ENCODE measurements at places on chromosomes 2 and 18.

DNA sequence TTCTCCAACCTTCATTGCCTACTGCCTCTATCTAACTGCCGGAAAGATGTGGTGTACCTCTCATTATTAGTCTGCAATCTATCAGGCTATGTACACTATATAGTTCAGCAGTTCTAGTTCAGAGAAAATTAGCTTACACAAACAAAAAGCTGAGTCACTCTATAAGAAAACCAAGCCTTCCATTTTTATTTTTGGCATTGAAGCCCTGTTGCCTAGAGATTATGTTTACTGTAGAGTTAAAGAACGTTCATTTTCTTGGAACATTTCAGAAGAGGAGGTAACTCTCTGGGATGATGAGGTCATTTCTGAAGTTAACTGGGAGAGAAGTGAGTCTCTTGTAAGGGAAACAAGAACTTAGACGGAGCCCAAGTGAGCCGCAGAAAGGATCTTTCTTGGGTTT is 133.5 kb downstream of the FAM124B start:
- DNase-seq = no peak

- DNase-seq = no peak
Measured at GRCh38 chr2:215614296-215614695, 178.4 kb upstream of the FN1 start.

DNA sequence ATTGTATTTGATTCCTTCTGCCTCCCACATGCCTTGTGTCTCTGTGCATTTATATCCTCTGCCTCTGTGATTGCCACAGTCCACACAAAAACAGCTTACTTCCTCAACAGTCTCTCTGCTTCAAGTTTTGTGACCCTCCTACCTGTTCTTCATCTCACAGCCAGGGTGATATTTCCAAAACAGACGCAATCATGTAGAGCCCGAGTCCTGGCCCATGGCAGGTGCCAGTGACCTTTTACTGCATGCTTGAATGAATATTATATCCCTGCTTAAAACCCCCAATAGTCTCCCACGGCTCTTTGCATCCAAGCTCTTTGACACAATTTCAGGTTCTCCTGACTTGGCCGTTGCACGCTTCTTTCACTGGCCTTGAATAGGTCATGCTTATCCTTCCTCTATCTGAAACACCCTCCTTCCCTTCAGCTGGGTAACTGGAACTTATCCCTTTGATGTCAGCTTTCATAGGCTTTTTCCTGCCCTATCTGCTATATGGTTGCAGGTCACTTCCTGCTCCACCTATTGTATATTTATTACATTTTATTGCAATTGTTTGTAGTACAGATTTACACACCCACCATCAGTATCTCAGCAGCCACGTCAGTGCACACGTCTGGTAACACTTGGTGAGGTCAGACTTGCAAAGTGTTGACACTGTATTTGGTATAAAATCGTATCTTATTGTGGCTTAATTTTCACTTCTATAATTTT is 29.7 kb upstream of the IL1B start:
- DNase-seq = no peak

- no peak for DNase-seq
Measured at GRCh38 chr2:120203251-120204021, 19.8 kb downstream of the TMEM185B start.

- DNase-seq = no peak
Measured at GRCh38 chr2:205372141-205372540, 310.2 kb upstream of the NRP2 start.

DNA sequence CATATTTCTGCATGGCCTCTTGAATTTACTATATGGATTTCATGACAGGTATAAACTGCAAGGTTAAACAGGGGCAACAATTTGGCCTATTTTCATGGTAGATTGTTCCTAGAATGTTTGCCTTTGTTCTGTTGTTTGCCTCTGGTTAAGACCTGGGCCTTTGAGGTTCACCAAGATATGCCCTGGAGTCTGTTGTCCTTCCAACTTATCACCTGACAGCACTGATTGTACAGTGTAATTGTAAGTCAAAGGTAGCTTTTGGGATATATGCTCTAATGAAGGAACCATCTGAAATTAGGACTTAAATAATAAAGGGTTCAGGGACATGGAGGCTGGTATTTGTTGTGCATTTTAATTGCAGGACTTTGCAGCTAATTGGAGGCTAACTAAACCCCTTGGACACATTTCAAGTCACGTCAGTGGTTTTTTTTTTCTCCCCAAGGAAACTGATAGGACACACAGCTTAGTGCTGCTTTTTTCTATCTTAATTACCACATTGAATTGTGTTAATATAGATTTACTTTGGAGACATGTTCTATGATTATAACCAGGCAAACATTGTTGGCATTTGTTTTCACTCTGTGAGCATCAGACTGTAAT is 771.2 kb upstream of the LINC00305 start:
- DNase-seq = no peak

GRCh38 chr2:16774980-16775898 is 109.6 kb upstream of the CYRIA start:
- no peak for DNase-seq

GRCh38 chr2:236293241-236293810 is 29.1 kb upstream of the ASB18 start:
- DNase-seq = no peak

DNA sequence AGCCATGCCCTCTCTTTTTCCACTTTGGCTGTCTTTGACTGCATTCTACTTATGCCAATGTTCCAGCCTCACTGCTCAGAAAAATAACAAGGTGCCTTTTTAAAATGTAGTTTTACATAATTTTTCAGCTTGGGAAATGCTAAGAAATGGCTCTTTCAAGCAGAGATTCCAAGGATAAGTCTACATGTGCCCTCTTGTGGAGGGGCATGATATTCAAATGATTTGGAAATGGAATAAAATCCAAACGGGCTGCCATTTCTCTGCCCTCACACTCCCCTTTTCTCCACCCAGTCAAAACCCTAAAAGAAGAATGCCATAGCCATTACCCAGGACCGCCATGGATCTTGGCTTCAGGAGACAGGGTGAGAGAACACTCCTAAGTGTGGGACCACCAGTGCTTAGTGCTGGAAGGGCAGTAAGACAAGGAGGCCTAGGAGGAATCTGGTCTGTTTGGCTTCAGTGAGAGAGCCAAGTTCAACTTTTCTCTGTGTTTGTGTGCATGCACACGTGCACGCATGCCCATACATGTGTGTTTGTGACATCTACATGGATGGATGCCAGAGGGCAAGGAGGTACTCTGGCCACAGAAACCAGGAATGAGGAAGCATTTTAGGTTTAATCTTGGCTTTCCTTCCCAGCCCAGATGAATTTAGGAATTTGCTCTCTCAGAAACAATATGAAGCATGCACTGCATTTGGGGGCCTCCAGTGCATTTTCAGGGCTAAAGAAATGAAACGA is 174.0 kb upstream of the SLC14A2 start:
- DNase-seq = no peak

GRCh38 chr2:128791985-128792320 is 473.3 kb upstream of the HS6ST1 start:
- DNase-seq = no peak

DNA sequence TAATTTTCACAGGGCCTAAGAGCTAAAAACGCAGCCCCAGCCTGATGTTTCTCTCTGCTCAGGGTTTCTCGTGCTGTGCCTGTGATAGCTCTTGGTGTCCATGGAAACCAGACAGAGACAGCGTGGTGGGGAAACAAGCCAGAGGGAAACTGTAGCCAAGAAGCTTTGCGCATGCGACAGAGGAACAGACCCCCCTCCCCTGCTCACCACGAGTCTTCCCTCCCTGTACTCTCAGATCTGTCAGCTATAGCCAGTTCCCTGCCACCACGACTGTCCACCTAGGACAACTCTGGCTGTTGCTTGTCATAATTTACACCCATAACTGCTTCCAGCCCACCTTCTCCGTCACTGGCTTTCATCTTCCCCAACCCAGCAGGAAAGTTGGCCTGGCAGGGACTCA is 13.2 kb upstream of the DNAJC27 start:
- no peak for DNase-seq

DNA sequence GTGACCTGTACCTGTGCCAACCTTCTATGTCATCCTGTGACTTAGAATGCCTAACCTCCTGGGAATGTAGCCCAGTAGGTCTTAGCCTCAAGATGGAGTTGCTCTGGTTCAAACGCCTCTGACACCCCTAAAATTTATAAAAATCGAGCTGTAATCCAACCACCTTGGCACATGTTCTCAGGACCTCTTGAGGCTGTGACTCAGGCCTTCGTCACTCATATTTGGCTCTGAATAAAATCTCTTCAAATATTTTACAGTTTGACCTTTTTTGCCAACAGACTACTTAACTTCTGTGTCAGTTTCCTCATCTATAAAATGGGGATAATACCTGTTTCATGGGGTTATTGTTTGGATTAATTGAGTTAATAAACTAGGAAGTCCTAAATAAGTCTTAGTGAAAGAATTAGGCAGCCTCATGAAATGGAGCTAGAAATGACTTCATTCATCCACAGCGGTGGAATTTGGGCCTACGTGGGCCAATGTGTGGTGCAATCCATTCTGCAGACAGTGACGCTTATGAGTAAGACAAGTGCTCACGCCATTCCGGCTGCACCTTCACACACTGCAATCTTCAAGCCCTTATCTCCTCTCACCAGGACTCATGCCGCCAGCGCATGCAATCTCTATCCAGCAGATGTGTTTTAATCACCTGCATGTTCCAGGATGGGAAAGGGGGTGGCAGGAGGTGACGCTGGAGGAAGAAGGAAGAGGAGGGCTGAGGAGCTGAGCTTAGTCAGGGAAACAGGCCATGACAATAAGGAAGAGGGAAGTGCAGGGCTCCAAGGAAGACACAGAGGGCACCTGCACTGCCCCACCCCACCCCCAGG is 2.0 kb upstream of the UBE2F start:
- DNase-seq = no peak

GRCh38 chr2:55088400-55088799 is 38.1 kb upstream of the RTN4 start:
- no peak for DNase-seq

GRCh38 chr2:82819951-82820350 is 1639.1 kb downstream of the SUCLG1 start:
- no peak for DNase-seq

- DNase-seq = no peak
Measured at GRCh38 chr2:60438131-60438530, 115.3 kb downstream of the BCL11A start.

DNA sequence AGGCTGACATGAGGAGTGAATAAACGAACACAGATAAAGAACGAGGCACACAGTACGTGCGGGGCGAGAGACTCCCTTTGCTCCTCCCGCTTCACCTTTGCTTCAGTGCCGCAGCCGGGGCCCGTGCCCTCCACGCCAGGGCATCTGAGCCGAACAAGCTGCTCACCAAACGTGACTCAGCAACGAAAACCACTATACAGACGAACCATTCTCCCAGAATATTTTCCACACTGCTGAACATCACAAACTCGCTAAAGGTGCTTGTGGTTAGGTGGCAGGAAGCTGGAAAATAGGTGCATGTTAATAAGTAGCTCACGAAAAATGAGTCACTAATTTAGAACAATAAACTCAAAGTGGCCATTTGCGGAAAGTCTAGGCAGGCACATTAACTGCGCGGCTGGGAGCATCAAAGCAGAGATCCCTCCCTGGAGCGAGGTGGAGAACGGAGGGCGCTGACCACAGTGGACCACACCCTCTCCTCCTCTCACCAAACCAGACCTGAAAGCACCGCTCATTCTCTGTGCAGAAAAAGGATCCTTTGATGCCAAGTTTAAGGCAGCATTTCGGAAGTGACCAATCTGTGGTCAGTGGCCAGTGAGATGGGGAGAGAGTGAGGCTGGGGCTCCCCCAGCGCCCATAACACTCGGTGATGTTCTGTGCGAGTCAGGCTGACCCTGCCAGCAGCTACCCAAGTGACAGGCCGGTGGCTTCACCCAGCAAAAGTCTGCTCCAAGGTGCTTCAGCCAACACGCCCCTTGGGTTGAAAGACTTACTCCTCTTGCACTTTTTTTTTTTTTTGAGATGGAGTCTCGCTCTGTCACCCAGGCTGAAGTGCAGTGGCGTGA is 153.2 kb downstream of the HDAC4 start:
- DNase-seq = no peak

GRCh38 chr18:71329114-71329513 is 1040.3 kb downstream of the SOCS6 start:
- DNase-seq = no peak

DNA sequence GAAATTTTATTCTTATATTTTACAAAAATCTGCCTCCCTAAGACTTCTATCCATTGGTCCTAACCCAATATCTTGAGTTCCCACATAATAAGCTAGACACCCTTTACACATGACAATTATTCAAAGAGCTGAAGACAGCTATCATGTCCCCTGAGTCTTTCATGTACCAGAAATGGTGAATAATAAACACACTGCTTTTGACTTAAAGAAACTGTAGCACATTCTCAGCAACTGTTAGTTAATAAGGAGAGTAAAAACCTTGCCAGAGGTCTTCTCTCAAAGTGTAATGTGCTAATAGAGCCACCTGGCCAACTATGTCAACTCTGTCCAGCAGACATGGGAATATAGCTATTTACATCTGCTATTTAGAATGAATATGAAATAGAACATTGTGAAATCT is 109.7 kb upstream of the ARL5A start:
- no peak for DNase-seq

- no peak for DNase-seq
Measured at GRCh38 chr2:186841940-186842339, 7.0 kb downstream of the ZSWIM2 start.

DNA sequence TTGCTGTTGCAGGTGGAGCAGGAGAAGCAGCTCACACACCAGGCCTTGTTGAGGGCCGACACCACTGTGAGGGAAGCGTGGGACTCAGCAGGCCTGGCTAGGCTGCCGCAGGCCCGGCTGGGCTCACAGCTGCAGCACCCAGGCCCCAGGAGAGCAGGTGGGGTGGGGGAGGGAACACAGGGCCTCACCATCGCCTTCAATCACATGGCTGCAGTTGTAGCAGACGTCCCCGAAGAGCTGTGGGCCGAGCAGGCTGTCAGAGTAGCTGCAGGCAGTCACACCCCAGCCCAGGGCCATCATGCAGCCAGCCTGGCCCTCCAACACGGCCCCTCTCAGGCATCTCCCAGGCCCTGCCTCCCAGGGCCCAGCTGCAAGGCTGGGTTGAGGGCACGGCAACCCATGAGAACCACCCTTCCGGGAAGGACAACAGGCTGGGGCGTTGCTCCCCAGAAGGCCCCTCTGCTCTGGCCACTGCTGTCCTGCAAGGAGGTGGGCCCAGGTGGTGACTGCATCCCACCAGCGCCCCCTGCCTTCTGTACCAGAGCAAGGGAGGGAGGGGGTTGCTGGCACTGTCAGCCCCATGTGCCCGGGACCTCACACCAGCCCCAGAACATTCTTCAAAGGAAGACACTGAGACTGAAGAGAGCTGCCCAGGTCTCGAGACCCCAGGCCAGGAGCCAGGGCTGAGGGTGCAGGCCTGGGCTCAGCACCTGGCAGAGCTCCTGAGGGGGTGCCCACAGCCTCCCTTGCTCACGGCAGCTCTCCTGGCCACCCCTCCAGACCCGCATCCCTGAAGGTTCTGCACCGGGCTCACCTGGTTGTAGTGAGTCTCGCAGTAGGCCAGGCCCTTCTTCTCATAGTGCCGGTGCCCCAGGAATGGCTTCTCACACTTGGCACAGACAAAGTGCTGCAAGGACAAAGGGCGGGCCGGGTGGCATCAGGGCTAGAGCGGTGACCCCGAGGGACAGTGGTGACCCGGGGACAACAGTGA is 5.6 kb upstream of the GPR17 start:
- no peak for DNase-seq
